Retinal pigment epithelial cell (primary cell): ENCODE measurements at places on chromosomes 2 and 18.

DNA sequence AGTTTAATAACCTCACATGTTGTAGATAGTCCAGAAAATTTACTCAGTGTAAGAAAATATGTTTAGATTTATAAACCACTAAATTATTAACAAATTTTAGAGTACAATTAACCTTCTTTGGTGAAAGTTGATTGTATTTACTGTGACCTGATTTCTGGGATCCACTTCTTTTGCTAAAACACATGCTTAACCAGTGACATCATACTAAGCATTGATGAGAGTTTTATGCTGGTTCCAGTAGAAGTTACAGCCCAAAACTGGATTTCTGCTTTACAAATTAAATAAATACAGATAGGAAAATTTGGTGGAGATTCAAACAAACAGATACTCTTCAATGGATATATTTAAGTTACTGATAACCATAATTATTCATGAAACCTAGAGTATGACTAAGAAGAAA, 40.9 kb downstream of the RBBP8 start:
- DNase-seq: no peak

GRCh38 chr2:62469114-62469513, 36.9 kb downstream of the TMEM17 start:
- no peak for DNase-seq

GRCh38 chr18:61553045-61553659, 219.9 kb downstream of the CDH20 start:
- DNase-seq: no peak

GRCh38 chr18:74745633-74746403, 148.1 kb downstream of the ZNF407 start:
- DNase-seq: peak; percentile 40

DNA sequence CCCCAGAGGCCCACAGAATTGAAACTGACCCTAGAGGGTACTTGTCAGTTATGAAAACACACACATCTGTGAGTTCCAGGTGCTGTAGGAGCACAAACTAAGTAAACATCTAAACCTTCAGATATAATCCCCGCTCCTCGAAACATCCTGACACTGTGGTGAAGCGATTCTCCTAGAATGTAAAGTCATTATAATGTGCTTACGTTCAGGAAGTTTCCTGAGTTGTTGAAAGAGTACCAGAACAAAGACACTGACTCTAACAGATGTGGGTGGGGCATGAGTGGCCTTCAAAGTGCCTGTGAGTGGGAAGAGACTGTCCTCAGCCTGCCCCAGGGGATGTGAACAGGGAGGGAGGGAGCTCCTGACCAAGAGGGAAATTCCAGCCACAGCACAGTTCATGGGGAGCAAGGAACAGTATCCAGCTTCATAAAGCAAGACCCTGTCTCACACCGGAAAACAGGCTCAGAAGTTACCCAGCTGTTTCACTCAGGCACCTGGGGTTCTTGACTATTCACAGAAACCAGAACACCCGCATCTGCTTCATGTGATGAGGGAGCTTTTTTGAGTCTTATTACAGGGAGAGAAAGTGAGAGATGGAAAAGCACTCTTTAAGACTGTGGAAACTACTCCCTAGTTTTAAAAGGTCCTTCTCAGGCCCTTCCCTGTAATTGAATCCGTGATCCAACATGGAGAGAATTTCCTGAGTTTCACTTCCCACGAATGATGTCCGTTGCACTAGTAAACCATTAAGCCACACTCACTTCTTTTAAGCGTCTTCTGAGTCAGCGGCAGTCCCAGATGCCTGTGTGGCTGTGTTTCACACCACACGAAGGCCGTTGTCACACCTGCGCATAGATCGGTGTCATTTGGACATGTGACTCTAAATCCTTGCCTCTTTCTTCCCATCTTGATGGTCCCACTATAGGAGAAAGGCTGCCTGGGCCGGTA, 88.6 kb upstream of the EML6 start:
- no peak for DNase-seq

- no peak for DNase-seq
Measured at GRCh38 chr2:200782251-200782650, 29.5 kb upstream of the BZW1 start.

- no peak for DNase-seq
Measured at GRCh38 chr2:12484536-12485115, 232.1 kb upstream of the TRIB2 start.

DNA sequence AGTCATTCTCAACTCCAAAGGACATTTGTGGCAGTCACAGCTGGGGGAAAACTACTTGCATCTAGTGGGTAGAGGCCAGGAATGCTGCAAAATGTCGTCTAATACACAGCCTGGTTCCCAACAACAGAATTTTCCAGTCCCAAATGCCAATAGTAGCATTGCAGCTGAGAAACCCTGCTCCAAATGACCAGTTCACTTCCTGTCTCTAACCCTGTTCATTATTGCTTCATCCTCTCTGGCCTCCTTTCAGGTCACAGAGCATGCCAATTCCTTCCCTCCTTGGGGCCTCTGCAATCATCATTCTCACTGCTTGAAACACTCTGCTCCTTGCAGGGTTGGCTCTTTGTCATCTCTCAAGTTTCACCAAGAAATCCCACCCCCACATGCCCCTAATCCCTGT, 139.1 kb downstream of the IRS1 start:
- DNase-seq: peak; percentile 56

DNA sequence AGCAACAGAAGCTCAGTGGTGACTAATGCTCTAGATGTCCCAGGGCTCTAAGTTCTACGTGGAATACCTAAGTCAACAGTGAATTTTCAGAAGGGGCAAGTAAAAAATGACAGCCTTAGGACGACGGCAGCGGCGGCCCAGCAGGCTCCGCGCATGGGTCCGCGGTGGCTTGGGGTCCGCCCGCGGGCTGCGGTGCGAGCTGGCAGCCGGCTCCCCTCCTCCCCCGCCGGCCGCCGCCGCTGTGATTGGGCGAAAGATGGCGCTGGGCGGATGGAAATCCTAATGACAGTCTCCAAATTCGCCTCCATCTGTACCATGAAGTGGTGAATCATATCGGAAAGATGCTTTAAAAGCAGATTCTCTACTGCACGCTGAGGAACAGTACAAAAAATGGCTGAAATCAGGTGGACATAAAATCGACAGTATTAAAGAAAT, 74.7 kb downstream of the HNRNPLL start:
- no peak for DNase-seq

GRCh38 chr2:238582159-238582558, 155.4 kb downstream of the ASB1 start:
- no peak for DNase-seq

DNA sequence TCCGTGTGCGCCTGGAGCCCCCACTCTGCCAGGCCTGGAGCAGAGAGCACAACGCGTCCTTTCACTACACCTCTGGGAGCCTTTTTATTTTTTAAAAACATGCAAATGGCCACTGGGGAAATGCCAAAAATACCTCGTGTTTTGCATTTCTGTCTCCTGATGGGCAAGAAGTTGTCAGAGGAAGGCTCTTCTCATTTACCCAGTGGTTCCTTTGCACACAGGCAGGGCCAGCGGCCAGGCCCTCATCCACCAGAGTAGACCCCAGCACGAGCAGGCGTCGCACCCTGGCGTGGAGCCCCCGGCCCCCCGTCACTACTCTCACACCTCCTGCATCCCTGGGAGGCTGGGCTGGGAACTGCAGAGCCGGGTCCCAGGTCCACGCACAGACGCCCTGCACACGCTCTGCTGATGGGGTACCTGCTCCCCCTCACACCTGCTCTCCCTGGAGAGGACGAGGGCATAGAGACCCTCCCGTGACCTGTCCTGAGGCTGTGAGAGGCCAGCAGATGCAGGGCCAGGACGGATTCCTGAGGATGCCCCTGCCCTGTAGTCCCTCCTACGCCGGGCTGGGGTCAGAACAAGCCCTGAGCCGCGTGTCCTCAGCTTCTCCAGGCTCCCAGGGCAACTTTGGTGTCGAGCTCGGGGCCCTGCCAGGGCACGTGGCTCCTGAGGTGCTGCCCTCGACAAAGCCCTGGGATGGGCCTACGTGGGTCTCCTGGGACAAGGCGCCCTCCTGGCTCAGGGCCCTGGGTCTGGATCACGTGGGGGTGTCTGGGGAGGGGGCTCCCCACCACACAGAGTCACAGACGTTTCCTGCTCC, 65.0 kb downstream of the NFATC1 start:
- no peak for DNase-seq

DNA sequence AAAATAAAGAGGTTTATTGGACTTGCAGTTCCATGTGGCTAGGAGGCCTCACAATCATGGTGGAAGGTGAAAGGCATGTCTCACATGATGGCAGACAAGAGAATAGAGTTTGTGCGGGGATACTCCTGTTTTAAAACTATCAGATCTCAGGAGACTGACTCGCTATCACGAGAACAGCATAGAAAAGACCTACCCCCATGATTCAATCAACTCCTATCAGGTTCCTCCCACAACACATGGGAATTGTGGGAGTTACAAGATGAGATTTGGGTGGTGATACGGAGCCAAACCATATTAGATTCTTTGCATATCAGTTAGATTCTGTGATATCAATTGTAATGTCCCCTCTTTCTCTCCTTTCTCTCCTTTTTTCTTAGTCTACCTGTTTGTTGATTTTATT, 1178.7 kb upstream of the LRRTM1 start:
- no peak for DNase-seq

- no peak for DNase-seq
Measured at GRCh38 chr18:9025091-9025838, 77.2 kb upstream of the NDUFV2 start.

- no peak for DNase-seq
Measured at GRCh38 chr2:183079139-183079775, 710 bp downstream of the DUSP19 start.

DNA sequence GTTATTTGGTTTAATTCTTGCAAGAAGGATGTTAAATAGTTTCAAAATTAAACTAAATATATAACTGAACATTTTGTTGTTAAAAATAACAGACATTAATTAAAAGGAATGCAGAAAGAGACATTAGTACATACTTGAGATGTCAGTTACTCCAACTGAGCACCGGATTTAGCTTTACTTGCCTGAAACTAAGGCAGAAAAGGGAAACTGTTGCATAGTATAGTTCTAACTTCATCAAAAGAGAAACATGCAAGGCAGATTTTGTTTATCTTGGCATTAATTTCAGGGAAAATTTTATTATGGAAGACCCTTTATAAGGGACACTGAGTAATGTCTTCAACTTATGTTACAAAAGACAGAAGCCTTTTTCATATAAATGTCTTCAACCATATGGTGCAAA, 218.3 kb downstream of the STK39 start:
- DNase-seq: no peak

DNA sequence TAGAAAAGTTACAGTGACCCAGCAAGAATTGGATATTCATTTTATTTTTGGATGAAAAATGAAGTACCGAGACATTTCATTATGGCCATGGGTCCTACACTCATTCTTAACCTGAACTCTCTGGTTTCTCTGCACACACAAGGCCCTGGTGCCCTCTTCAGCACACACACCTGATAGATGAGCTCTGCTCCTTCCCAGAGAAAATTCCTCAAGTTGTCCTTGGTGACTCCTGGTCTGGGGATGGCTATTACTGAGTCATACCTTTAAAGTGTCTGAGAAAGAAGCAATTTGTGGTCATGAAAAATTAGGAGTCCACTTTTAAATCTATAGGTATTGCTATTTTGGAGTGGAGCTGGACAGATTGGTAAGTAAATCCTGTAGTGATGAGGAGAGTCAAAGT, 311.5 kb downstream of the CDH2 start:
- no peak for DNase-seq

DNA sequence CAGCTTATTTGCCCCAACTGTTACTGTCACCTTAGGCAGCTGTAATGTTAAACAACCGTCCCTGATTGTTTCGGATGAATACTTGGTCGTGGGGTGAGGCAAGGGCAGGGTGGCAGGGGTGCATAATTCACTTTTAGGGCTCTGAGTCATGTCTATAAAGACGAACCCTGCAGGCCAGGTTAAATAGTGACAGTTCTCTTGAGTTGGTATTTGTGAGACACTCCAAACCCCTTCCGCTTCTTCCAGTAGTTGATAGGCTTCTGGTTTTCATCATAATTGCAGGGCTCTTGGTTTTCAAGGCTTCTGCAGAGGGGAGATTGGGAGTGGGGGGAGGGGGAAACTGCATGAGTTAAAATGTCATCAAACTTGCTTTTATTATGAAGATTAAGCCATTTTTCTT, 97.2 kb upstream of the TSPYL6 start:
- DNase-seq: no peak

GRCh38 chr2:98601532-98602132, 6.7 kb downstream of the COA5 start:
- DNase-seq: peak; percentile 16

- no peak for DNase-seq
Measured at GRCh38 chr2:105125920-105126319, 88.1 kb downstream of the MRPS9 start.

DNA sequence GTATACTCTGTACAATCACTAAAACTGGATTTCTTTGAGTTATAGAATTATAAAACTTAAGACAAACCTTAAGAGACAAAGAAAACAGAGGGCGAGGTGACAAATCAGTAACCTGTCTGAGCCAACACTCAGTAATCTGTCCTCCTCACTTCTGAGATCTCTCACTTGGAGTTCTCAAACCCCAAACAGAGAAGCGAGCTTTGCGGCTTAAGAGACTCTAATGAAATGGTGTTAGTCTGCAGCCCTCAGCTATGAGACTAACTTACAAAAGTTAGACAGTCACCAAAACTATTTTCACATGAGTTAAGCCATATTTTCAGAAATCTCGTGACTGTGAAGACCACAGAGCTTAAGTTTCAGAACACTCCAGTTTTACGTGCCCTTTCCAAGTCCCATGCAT, 140.6 kb downstream of the TMX3 start:
- no peak for DNase-seq

DNA sequence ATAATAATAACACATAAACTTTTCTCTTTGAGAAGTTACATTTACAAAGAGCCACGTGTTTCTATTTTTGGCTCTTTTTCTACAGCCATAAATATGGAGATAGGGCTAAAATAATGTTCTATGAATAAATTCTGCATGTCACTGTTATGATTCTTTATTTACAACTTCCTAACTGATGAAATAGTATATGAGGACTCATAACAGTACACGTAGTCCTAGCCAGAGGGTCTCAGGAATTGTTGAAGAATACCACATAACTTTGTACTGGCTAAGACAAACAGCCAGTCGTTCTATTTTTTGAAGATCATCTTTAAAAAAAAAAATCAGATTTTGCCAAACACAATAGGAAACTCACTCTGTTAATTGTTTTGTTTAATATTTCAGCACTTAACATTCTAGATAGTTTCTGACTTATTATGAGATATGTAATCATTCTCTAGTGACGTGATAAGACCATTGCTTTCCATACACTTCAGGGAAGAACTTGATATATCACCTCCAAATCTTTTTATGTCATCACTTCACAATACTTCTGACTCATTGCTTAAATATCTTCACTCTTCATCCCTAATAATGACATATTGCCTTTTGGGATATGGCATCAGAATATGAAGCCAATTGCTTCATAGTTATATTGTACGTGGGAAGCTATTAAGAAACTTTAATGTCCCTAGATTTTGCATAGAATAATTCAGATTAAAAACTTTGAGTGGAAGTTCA, 256.1 kb downstream of the XIRP2 start:
- DNase-seq: no peak

GRCh38 chr2:159010963-159011362, 42.5 kb downstream of the TANC1 start:
- DNase-seq: no peak
